AG04449 (cell line): ENCODE measurements at places on chromosomes 2 and 18.

DNA sequence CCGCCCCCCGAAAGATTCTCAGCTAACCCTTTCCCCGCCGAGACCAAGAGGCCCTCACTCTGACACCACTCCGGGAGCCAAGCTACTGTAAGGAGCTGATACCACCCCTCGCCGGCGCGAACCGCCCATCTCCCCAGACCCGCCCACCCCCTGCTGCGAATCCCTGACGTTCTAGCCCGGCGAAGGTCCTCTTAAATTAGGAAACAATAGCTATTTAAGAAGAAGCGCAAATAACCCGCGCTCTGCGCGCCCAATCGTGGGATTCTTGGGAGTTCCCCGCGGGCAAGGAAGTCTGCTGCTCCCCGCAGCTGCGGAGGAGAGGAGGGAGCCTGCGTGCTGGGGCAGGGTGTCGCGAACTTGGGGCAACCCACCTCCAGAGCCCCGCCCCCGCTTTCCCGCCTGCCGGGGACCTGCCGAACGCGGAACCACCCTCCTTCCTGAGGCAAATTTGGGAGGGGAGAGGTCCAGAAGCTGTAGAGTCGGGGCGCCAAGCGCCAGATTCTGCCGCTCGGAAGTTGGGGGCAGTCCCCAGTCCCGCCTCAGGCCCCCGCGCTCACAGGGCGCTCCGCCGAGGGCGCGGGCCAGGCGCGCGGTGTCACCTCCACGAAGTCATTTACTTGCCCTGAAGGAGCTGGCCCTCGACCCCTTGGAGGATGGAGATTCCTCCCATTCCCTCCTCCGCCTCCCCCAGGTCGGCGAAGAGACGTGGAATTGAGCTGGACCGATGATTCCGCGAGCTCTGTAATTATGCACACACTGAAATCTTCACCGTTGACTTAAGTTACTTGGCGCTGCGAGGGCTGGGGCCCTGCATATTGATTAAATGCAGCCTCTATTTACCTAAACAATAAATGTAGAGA is 8.4 kb upstream of the SP9 start:
- no peak for DNase-seq

DNA sequence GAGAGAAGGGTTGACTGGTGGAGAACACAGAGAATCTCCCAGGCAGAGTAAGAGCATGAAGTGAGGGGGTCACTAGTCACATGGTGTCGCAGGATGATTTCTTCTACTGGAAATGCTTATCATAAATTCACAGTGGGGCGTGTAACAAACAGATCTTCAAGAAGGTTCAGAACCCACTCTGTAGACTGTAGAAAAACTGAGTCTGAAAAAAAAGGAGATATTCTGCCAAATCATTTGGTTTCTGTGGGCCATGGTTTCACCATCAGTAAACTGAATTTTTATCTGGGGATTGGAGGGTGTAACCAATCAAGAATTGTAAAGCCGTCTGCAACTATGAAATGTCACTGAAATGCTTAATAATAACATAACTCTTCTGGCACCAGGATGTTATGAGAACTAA is 15.0 kb downstream of the TPGS2 start:
- no peak for DNase-seq

DNA sequence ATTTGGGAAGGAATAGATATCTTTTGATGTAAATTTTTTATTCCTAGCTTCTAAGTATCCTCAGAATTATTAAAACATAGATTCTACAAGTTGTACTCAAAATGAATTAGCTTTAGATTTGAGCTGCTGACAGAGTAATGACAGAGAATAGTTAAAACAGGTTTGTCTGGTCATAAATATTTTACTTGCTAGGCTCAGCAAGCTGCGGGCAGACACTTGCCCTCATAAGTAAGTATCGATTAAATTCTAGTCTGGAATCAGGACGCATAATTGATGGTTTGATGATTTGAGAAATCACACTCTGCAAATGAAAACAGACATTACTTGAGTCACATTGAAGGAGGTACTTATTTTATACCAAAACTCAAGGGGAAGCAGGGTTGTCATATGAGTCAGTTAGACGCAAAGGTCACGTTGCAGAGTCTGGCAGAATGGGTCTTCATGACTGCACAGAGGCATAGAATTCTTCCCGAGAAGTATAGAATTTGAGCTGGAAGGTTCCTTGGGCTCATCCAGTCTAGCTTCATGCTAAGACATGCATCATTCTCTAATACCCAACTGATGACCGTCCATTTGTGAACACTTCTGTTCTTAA is 27.5 kb downstream of the ARL4C start:
- no peak for DNase-seq

DNA sequence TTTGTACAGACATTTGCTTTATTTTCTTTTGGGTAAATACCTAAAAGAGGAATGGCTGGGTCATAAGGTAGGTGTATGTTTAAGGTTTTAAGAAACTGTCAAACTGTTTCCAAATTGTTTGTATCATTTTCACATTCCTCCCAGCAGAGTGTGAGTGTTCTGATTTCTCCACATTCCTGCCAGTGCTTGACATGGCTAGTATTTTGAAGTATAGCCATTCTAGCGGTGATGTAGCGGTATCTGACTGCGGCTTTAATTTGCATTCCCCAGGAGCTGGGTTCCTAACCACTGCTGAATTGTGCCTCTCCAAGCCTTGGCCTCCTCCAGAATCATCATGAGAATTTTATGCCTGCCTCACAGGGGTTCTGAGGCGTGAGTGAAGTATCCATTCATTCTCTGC is 61.8 kb upstream of the ARL4C start:
- no peak for DNase-seq

DNA sequence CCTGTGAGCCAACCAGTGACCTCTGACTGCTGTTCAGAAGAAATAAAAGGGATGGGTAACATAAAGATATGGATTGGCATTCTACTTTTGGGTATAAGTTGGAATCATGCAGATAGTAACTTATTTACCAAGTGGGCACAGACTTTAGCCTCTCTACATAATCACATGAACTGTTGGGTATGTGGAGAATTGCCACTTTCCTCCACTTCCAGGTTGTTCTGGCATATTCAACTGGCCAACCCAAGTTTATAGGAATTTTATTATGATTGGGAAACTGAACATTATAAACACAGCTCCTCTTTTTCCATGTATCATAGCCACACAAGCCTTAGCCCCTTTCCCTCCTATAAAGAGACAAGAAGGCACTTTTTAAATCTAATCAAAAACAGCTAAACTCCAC is 179.3 kb downstream of the RNF152 start:
- no peak for DNase-seq

DNA sequence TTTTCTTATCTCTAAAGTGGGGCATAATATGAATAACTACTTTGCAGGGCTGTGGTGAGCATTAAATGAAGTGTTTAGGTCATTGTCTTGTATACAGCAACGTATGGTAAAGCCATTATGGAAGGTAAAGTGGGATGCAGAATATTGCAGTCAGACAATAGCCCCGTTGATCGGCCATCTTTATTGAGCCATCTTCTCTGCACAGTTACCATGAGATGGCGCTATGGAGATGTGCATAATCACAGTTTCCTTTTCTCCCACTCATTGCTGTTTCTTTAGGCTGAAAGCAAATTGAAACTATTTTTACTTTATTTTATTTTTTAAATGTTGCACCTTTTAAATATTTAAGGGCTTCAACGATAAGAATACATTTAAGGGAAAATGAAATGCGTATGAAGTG is 108.9 kb downstream of the THSD7B start:
- DNase-seq, result no peak

GRCh38 chr2:218829868-218830451 is 1.6 kb downstream of the PRKAG3 start:
- DNase-seq, result no peak

- no peak for DNase-seq
These were observed 18.3 kb upstream of the NEDD4L start for GRCh38 chr18:58025733-58026132.

DNA sequence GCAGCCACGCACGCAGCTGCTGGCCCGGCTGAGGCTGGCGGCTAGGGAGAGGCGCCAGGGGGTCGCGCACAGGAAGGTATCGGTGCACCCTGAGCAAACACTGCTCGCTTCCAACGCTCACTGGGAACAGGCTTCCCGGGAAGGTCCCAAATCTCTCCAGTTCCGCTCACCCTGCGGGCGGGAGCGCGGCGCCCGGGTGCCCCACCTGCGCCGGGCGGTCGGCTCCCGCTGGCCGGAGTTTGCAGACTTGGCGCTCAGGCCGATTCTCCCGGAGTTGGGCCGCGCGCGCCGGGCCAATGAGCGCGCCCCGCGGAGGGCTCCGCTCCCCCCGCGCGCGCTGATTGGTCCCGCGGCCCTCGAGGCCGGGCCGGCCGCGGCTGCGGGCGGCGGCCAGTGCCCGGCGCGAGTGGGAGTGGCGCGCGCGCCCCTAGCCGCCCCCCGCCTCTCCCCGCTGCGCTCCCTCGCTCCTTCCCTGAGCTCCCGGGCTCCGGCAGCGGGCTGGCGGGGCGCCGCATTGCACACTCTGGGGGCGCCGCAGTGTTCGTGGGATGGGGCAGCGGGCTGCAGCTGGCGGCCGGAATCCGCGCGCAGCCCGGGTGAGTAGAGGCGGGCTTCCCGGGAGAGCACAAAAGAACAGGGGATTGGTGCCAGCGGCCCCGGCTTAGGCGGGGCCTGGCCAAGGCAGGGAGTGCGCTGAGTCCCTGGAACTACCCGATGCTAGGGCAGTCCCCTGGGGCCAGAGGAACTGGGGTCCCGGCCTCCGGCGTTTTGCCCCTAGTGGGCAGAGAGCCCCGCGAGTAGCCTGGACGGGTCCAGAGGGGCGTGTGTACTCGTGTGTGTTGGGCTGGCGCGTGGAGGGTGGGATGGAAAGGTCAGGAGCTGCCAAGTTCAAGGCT is at the start of gene LYPD6:
LYPD6 (plus strand) TSS at position 461 of the 896 bp plus-strand sequence. CDS start 107,122 bp downstream, outside the sequence.
- no peak for DNase-seq

DNA sequence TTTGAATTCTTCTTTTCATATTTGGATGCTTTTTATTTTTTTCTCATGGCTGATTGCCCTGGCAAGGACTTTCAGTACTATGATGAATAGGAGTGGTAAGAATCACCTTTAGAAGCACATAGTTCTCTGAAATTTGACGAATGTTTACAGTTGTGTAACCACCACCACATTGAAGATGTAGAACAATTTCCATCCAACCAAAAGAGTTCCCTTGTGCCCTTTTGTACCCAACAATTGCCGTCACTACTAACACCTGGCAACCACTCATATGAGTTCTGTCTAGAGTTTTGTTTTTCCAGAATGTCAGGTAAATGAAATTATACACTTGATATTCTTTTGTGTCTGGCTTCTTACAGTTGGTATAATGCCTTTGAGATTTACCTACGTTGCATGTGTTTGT is 28.7 kb upstream of the SLC16A14 start:
- DNase-seq, result no peak

GRCh38 chr18:7821784-7822183 is 254.7 kb downstream of the PTPRM start:
- no peak for DNase-seq

GRCh38 chr18:45213040-45213333 is 402.3 kb upstream of the SLC14A2 start:
- DNase-seq, result no peak

DNA sequence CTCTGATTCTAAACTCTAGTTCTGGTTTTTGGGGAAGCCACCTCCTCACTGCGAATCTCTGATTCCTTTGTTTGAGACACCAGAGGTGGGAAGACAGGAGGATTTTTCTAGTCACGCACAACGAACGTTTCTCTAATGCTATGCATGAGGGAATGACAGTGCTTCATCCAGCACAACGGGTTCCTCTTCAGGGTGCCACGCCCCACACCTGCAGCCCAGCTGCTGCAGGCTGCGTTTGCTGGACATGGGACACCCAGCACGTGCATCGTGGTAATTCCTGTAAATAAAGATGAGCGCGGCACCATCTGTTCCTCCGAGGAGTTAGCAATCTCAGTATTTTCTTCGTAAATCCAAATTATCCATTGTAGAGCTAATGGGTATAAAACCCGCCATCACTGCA is 37.5 kb upstream of the TPO start:
- no peak for DNase-seq

DNA sequence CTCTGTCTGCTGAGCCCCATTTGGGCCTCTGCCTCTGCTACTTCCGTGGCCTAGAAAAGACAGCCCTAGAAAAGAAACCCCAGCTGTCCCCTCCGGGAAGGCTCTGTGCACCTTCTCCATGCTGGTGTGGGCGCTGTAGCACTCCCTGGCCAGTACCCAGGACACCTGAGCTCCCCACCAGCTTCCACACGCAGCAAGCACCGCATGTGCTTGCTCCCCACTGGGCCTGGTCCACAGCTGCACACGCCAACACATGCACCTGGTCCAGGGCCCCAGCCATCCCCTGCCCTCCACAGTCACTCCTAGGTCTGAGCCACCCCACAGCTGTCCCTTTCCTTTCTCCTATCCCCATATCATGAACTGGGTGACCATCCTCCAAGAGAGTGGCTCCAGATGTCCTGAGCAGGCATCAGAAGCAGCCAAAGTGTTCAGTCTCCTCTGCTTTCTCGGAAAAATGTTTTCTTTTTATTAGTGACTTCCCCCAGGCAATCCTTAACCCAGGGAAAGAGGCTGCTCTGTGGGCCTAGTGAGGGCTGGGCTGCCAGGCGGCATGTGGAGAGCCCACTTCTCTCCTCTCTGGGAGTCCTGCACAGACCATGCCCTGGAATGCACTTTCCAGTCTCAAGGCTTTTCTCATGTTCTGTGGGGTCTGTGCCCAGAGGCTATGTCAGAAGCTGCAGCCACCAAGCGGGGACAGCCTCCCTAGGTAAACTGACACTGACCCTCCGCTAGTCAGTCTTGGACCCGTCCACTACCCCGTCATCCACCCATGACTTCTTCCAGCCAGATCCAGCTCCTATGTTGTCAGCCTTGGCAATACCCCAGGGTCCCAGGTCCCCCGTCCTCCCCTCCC is 133.7 kb downstream of the KLHL29 start:
- DNase-seq, result no peak
